ENCODE measurements at places on chromosomes 7 and 10.

GRCh38 chr10:23439452-23439960 is 631 bp downstream of the OTUD1 start:
- DNase-seq: no peak

- DNase-seq: no peak
Measured at GRCh38 chr10:35611750-35612149, 6.6 kb downstream of the GJD4 start.

DNA sequence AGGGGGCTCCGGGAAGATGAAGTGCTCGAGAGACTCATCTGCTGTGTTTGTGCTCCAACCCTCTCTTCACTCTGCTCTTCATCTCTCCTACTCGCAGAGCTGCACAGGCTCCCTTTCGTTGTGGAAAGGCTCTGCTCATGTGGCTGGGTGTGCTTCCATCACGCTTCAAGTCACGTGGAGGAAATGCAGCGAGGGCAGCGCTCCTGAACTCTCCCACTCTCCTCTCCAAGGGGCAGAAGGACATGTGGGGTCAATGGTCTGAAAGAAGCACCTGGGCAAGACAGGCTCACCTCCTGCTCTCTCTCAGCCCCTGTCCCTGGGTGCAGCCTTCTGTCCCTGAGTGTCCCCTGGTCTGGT is 72.6 kb downstream of the USP6NL start:
- DNase-seq: no peak

GRCh38 chr7:158388072-158388471 is 199.6 kb downstream of the PTPRN2 start:
- DNase-seq: no peak

GRCh38 chr10:131869344-131869743 is 31.5 kb upstream of the PPP2R2D start:
- no peak for DNase-seq

GRCh38 chr7:50184271-50184990 is 91.4 kb upstream of the ZPBP start:
- DNase-seq: no peak

GRCh38 chr7:101891936-101892640 is 74.7 kb downstream of the CUX1 start:
- DNase-seq: no peak

DNA sequence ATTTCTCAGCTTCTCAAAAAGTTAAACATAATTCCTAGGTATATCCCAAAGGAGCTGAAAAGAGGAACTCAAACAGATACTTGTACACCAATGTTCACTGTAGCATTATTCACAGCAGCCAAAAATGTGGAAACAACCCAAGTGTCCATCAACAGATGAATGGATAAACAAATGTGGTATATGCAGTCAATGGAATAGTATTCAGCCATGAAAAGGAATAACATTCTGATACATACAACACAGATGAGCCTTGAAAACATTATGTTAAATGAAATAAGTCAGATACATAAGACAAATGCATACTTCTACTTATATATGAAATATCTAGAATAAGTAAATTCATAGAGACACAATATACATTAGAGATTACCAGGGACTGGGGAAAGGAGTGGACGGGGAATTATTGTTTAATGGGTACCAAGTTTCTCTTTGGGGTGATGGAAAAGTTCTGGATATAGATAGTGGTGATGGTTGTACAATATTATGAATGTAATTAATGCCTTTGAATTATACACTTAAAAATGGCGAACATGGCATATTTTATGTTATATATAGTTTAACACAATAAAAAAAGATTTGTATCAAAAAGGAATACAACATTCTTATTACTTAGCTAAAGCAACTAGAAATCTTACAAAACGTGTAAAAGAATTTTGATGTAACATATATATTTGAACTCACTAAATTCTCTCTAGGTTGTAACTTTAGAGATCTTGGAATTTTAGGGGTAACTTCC is 15.0 kb downstream of the PEX1 start:
- DNase-seq: no peak

Measured in mesenteric fat pad (tissue), 1 donor.